HT1080 (cell line): ENCODE measurements at places on chromosomes 2 and 18.

- peak; percentile 87 for DNase-seq
Observed at GRCh38 chr18:54734059-54734458, 94.2 kb upstream of the RAB27B start.

- DNase-seq = peak; percentile 83
Observed at GRCh38 chr18:7946734-7947377, 379.7 kb downstream of the PTPRM start.

DNA sequence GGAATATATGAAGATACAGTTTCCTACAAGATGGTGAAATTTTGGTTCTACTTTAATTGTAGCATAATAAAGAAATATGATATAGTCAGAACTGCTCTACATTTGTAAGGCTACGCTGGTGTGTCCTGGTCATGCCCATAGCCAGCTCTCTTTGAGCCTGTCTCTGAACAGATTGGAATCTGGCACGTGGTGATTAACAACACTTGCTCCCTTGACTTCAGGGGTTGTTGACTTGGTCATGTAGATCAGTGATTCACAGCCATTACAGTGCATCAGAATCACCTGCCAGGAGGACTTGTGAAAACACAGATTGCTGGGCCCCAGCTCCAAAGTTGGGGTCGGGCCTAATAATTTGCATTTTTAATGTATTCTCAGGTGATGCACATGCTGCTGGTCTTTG lies 80.4 kb downstream of the PTPRM start:
- DNase-seq = no peak

GRCh38 chr2:96869822-96870625 lies at the start of gene SEMA4C:
TSS of gene SEMA4C (minus strand) at chr2:96870080. CDS start at chr2:96867886, 2,194 bp downstream.
- no peak for DNase-seq

DNA sequence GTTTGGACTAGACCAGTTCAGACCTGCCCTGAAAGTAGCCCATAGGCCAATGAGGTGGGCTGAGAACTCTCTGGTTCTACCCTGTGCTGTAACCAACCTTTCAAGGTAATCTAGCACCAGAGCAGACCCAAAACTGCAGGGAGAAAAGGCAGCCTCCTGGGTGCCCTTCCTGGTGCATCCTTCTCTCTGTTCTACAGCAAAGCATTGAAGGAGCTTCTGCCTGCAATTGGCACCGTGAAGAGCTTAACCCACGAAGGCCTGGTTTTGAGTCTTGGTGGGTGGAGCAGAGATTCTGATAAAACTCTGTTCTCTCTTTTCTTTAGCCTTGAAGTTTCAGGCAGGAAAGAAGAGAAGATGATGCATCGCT lies 55.5 kb downstream of the LIPG start:
- no peak for DNase-seq

- no peak for DNase-seq
Observed at GRCh38 chr2:197268786-197269584, 41.6 kb downstream of the ANKRD44 start.

DNA sequence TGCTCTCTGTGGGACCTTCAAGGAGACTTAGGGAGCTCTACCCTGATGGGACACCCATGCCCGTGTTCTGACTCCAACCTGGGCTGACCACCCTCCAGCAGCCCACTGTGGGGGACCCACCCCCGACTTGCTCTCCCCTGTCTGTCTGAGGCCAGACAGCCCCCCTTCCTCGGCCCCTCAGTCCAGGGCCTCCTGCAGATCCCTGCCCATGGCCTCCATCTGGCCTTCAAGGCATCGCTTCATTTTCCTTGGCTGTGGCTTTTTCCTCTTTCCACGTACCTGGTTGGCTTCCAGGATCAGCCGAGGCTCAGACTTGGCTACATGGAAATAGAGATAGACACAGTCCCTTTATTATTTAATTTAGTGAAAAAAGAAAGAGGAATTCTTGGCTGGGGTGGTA lies 290.0 kb downstream of the CYP26B1 start:
- no peak for DNase-seq

DNA sequence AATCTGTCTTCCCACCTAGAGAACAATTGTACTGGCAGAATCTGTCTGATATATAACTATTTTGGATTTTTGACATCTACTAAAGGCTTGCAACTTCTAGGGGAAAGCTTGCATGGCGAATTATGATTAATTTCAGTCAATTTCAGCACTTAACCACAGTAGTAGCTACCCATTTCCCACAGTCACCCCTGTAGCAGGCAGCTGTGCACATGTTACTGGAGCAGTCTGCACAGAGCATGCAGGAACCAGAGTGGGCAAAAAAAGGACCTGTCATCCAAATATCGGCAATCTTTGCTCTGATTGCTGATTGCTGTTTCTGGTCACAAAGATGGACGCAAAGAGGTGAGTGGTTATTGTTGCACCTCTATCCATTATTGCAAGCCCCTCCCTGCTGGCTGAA lies 473.3 kb downstream of the SPAG16 start:
- DNase-seq = no peak

DNA sequence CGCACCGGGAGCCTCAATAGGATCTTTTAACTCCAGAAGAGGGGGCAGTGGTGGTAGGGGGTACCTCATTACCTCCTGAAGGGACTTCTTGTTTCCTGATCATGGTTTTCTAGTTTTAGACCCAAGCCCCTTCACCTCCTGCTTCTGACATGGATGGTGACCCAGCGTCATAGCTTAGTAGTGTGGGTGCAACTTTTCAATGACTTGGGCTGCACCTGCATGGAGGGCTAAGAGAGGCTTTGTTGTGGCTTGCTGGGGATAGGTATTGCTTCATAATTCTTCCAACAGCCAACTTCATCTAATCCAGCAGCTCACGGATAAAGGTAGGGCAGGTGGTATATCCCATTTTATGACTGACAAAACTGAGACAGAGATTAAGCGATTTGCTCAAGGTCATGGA lies 3.0 kb downstream of the SLC1A4 start:
- DNase-seq = no peak

- DNase-seq = no peak
Observed at GRCh38 chr2:240640939-240641338, 15.7 kb downstream of the GPR35 start.

DNA sequence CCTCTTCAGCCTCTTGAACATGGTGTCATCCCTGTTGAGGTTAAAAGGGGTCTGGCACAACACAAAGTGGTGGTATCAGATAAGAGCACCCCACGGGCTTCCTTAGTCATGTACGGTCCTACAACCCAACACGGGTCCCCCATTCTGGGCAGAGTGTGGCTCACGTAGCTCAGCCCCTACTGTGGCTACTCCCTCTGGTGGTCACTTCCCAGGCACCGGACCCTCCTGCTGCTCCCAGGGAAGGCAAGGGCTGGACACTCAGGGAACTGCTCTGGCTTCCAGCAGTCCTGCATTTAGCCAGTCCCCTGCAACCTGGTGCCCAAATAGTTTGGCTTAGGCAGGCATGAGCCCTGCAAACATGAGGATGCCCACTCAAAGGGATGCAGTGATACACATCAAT lies 58.6 kb downstream of the GALNT14 start:
- no peak for DNase-seq

DNA sequence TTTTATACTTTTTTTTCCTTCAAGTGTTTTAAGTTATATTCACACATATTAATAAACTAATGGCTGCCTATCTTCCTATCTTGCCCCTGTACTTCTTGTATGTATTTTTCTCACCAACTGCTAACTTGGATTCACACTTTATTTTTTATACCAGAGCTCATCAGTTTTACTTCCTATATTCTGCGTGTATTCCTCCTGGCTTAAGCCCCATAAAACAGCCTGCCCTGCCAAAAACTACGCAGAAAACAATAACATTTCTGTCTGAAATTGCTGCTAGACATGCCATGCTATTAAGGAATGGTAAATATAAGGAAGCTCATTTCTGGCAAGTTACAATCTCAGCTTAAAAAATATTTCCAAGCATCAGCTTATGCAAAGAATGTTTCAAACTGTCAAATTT lies 172.3 kb downstream of the UBE2E3 start:
- DNase-seq = no peak

GRCh38 chr18:75349668-75350511 lies 77.6 kb downstream of the SMIM21 start:
- DNase-seq = no peak

GRCh38 chr2:51697095-51697494 lies 665.2 kb upstream of the NRXN1 start:
- DNase-seq = no peak

- no peak for DNase-seq
Observed at GRCh38 chr2:69010437-69011194, 2.4 kb upstream of the ANTXR1 start.

DNA sequence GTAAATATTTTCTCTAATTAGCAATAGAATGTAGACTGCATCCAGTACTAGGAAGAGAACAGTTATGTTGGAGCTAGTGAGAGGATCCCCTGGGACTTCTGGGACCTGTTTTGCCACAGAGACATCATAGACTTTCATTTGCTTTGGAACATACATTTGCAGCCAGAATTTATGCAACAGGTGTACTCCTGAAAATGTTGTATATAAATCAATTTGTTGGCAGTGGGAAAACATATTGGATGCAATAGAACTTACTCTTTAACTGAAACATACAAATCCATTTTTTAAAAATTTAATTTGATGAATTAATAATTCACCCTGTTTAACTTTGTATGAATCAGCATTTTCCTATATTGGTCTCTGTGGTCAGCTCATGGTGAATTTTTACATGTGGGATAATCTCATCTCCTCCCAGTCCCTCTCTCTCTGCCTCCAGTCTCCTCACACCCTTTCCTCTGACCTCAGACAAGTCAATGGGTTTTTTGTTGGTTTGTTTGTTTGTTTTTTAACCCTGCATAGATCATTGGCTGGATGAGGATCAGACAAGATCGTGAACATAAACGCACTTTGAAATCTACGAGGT lies 263.0 kb downstream of the LPIN1 start:
- no peak for DNase-seq

GRCh38 chr2:29743516-29743915 lies 177.9 kb downstream of the ALK start:
- no peak for DNase-seq

DNA sequence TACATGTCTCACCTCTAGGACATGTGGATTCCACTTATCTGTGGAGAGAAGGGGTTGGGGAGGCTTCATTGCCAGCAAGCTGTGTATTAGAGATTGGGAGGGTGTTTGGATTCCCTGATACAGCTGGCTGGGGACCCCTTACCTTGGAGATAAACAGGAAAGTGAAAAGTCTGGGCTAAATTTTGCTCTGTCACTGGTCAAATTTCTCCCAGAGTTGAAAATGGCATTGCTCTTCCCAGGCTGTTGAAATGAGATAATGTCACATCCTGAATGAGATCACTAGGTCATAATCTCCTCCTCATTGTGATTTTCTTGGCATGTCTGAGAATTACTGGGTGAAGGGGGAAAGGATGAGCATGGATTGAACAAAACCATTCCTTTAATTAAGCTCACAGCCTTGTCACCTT lies 265.0 kb upstream of the PARD3B start:
- DNase-seq = peak; percentile 25
